Stimulated activated CD4-positive, alpha-beta T cell treated with anti-CD3 and anti-CD28 coated beads, Interleukin-4, amount 100 ng/mL, for 4 hours (primary cell): ENCODE measurements at places on chromosomes 6 and 20.

- no peak for DNase-seq
These were observed 32.8 kb downstream of the HTR1B start for GRCh38 chr6:77430504-77430903.

DNA sequence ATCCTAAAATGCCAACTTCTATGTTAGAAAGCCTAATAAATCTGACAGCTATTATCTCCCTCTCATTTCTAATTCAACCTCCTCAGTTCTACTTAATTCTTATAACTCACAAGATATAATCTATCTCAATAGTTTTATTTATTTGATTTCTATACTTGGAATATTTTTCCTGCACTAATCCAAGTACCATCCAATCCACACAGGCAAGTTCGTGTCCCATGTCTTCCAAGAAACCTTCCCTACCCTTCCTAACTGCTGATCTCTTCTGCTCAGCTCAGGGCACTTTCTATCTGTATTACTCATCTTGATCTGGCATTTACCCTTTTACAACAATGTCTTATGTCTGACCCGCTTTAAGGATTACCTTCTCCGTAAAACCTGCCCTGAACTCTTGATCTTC lies 18.2 kb downstream of the NCOA5 start:
- DNase-seq: no peak

DNA sequence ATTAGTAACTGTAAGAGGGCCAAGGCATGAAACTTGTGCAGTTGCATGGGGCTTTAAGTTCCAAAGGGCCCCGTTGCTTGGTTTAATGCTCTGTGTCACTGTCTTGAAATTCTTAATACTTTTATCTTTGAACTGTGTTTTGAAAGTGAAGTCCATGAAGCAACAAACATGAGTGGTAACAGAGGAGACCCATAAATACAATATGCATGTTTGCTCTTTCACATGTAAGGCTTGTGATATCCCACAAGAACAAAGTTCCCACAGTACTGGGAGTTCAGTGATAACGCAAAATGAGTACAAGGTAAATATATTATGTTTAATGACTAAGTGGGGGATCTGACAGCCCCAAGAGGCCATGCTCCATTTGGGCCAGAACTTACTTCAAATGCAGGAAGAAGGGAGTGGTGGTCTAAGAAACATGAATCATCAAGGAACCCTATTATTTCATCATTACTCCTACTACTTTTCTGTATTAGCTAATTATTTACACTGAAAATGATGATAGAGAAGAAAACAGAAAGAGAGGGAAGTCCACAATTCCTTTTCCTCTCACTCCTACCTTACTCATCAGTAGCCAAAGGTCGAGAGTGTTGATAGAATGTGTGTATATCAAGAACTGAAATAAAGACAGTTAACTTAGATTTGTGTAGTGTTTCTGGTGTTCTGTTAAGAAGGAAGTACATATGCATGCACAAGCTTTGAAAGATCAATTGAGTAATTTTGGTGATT lies 157.3 kb downstream of the PHF3 start:
- DNase-seq: no peak

- DNase-seq: no peak
These were observed 480.8 kb upstream of the JARID2 start for GRCh38 chr6:14765106-14765505.

GRCh38 chr20:59120491-59120890 lies 43.1 kb upstream of the ZNF831 start:
- DNase-seq: no peak

DNA sequence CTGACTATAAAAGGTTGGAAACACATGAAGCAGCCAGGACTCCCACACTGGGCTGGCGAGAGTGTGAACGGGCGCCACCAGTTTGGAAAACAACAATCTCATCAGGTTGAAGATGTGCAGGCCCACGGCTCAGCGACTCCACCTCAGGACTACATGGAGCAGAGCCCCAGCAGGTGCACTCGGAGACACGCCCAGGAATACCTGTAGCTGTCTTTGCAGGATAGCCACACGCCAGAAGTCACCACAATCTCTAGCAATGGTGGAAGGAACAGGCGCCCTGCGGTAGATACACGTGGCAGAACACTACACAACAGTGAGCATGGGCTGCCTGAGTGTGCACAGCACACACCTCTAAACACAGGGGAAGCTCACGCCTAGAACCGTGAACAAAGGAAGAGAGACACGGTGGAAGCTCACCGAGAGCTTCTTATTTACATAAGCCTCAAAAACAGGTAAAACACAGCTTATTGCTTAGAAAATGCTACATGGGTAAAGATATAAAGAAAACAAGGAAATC lies 28.7 kb upstream of the RPS6KA2 start:
- DNase-seq: no peak

- no peak for DNase-seq
These were observed 157.9 kb downstream of the INSM1 start for GRCh38 chr20:20525756-20526155.

DNA sequence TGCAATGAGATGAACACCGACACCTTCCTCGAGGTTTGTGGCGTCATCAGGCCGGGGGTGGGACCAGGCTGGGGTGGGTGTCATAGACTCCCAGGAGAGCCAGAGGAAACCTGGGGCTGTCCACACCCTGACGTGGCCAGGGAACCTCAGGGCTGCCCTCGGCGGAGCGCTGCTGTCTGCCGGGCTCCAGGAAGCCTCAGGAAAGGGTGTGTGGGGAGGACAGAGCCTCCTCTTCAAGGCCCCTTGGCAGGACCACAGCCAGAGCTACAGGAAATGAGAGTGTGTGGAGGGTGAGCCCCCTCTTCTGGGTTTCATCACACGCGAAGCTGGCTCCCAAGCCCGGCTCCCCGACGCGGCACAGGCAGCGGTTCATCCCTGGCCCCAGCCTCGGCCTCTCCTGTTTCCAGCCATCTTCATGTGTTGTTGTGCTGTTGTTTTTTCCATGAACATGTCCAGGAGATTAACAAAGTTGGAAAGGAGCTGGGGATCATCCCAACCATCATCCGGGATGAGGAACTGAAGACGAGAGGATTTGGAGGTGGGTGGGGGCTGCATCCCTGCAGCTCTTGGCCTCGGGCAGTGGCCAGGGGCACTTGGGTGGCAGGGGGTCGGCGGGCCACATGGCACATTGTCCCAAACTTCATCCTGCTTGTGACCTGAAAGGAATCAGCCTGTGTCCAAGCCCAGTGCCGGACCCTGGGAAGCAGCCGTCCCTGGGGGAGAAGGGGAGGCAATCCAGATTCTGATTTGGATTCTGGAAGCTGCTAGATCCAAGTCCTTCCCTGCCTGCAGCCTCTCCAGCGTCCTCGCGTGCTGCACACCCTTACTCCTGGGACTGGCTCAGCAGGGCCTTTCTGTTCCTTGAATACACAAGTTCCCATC lies 6.4 kb downstream of the NPEPL1 start:
- no peak for DNase-seq

DNA sequence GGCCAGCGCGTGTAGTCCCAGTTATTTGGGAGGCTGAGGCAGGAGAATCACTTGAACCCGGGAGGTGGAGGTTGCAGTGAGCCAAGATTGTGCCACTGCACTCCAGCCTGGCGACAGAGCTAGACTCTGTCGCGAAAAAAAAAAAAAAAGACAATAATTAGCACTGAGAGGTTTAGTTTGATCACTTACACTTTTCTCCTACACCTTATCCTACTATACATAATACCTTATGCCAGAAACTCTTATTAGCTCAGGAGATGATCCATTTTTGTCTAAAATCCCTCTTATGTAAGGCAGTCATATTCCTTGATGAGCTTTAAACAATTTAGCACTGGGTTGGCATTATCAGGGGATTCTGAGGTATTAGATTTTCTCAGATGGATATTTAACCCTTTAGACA lies 3.6 kb upstream of the MTFR2 start:
- DNase-seq: no peak

- DNase-seq: no peak
These were observed 142.3 kb downstream of the TBXT start for GRCh38 chr6:166025149-166025898.

GRCh38 chr6:7151381-7151780 lies 43.6 kb downstream of the RREB1 start:
- DNase-seq: no peak

GRCh38 chr20:47982574-47983360 lies 197.5 kb upstream of the SULF2 start:
- no peak for DNase-seq

- DNase-seq: no peak
These were observed 45.6 kb upstream of the SMLR1 start for GRCh38 chr6:130781557-130781956.

- DNase-seq: no peak
These were observed 80.6 kb upstream of the PREP start for GRCh38 chr6:105483492-105483891.

DNA sequence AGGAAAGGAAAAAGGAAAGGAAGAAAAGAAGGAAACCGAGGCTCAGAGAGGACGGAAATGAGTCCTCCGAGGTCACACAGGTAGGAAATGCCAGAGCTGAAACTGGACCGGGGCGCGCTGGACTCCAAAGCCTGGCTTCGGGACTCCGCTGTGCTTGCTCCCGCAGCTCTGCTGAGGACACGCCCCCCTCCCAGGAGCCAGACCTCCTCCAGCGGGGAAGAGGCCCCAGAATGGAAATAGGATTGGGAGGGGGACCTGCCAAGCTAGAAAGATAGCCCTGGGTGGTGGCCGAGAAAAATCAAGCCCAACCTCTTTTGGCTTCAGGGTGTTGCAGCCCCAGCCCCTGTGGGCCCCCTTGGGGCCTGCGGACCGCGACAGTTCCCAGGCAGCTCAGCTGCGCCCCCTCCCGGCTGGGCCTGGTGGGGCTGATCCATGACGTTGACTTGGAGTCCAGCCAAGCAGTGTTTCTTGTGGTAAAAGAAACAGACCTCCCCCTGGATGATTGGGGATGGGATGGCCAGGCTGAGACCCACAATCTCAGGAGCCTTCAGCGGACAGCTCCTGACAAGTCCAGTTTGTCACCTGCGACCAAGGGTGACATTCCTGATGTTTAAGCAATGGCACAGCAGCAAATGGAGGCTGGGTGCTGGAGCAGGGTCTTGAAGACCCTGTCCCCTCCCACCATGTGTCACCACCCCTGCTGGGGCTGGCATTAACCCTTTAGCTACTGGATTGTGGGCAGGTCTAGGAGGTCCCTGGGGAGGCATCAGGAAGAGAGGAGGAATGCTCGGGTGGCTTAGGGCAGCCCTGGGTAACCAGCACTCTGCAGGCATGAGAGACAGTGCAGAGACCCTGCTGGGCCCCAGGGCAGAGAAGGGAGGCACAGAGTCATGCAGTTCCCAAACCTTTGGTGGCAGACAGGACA lies 55.4 kb downstream of the RIPOR3 start:
- DNase-seq: no peak

- no peak for DNase-seq
These were observed 50.1 kb upstream of the ASF1A start for GRCh38 chr6:118843685-118844390.

DNA sequence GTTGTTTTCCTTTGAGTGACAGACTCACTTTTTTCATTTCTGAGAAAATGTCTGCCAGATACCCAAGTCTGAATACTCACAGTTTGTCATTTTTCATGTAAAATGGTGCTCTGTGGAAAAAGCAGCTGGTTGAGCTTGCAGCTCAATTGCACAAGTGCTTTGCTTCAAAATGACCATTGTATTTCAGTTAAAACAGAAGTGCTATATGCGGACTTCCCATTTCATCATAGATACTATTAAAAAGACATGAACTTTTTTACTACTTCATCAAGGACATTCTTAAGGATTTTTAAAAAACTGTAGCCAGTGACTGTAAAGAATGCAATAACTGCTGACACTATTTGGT lies 61.5 kb downstream of the KCNS1 start:
- no peak for DNase-seq

DNA sequence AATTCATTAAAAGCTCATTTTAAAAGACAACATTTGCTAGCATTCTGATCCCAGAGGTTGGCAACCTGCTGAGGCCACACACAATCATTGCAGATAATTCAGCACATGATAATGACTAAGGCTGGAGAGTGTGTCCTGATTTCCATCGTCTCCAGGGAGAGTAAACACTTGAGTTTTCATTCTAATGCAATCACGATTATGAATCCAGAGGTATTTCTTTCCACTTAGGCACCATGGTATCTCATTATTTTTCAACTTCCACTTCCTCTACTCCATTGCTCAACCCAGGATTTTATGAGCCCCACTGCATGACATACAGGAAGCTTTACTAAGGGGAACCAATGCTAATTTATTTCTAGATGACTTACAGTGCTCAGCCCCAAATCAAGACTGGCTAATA lies 273.8 kb upstream of the AGPAT4 start:
- no peak for DNase-seq

DNA sequence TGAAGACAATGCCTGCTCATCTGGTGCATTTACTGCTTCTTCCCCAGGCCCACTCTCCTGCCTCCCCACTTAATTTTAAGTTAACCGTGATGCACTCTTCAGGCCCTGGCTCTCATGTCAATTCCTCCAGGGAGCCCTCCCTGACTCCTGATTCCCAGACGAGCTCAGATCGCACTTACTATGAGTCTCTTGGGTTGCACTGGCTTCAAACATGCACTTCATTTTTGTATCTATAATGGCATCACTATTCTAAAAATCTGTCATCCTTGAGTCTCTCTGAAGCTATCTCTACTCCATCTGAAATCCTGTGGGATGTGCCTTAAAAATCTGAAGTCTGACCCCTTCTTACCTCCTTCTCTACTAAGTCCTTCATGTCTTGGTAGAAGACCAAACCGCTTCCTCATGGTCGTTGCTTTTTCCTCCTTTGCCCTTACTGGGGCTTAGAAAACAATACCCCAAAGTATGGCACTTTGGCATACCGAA lies 24.7 kb downstream of the COX4I2 start:
- DNase-seq: no peak

- DNase-seq: no peak
These were observed 214.5 kb upstream of the CITED2 start for GRCh38 chr6:139588734-139589593.

GRCh38 chr20:44431502-44432234 lies 44.0 kb upstream of the TTPAL start:
- no peak for DNase-seq

DNA sequence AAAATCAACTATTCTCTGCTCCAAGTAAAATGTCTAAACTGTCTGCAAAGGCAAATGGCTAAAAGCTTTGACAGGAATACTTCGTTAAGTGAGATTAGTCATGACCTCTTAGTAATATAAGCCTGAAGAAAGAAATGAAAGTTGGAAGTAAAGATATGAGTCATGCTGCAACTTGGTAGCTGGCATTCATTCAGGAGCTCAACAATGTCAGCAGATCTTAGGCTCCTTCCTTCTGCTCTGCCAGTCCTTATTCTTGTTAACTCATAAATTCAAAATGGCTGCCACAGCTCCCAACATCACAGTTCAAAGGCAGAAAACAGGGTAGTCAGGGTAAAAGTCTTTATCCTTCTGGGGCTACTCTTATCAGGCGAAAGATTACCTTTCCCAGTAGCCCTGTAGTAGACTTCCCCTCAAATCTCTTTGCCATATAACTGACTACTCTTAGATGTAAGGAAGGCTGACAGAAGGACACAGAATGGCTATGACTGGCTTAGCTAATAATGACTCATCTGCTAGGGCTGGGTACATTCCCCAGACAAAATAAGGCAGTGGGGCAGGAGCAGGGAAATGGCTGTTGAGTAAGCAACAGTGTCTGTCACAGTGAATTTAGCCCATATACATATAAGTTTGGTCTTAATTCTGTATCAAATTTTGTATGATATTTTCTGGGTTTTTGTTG lies 24.4 kb upstream of the C6orf62 start:
- peak; percentile 7 for DNase-seq

- DNase-seq: no peak
These were observed 98.3 kb downstream of the AIG1 start for GRCh38 chr6:143159001-143159400.
